NCI-H1048 (cell line): ENCODE measurements at places on chromosomes 7 and 10.

DNA sequence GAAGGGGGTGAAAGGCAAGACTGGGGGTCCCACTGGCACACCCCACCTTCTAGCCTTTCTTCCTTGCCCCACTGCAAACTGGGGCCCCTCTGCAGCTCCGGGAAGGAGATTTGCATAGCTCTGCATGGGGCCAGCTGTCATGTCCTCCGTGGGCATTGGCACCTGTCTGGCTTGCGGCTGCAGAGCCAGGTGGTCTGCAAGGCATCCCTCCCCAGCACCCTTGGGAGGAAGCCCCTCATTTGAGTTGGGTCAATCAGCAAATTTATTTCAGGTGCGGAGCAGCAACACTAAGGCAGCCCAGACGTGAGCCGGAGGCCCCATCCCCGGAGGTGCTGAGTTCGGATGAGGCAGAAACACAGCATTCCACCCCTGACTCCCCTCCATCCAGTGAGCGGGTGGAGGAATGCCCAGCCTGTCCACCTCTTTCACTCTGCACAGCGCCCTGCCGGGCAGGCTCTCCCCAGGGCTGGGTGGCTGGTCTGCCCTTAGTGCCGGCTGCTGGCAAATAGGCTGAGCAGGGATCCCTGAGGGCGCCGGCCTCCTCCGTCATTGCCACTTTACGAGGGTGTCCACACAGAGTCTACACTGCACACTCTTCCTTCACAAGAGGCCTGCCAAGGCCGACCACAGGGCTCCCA lies 143.2 kb downstream of the TCERG1L start:
- DNase-seq = no peak

GRCh38 chr10:69061305-69062161 lies 26.4 kb upstream of the SRGN start:
- no peak for DNase-seq

- no peak for DNase-seq
Measured at GRCh38 chr7:133513608-133514007, 260.7 kb downstream of the EXOC4 start.

DNA sequence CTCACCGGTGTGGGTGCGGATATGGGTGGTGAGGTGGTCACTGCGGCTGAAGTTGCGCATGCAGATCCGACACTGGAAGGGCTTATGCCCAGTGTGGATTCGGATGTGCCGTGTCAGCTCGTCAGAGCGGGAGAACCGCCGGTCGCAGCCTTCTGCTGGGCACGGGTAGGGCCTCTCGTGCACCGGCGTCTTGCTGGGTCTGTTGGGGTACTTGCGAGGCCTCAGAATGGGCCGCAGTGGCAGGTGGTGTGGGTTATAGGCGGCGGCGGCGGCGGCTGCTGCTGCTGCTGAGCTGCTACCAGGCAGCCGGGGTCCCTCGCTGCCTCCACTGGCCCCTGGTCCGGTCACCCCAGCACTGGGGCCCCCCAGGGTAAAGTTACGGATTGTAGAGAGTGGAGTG lies 2.7 kb downstream of the EGR2 start:
- DNase-seq = no peak

DNA sequence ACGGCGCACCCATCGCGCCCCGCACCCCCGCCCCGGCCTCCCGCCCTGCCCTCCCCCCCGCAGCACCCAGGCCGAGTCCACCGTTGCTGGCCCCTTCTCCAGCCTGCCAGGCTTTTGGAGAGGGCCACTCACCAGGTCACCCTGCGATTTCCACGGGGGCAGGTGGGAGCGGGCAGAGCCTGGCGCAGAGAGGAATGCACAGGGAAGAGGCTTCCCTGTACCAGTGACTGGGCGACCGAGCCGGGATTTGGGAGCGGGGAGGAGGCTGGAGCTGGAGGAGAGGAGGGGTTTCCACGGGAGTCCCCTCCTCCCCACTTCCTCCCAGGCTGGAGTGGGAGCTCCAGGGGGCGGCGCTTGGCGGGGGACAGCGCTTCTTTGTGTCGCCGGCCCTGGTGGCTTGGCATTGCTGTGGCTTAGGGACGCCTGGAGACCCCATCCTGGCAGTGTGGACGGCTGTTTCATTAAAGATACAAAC lies 19.3 kb downstream of the TCAF1 start:
- no peak for DNase-seq

GRCh38 chr10:34334908-34335307 lies 480.2 kb downstream of the PARD3 start:
- DNase-seq = no peak

- DNase-seq = no peak
Measured at GRCh38 chr10:77371848-77372799, 265.5 kb downstream of the KCNMA1 start.

DNA sequence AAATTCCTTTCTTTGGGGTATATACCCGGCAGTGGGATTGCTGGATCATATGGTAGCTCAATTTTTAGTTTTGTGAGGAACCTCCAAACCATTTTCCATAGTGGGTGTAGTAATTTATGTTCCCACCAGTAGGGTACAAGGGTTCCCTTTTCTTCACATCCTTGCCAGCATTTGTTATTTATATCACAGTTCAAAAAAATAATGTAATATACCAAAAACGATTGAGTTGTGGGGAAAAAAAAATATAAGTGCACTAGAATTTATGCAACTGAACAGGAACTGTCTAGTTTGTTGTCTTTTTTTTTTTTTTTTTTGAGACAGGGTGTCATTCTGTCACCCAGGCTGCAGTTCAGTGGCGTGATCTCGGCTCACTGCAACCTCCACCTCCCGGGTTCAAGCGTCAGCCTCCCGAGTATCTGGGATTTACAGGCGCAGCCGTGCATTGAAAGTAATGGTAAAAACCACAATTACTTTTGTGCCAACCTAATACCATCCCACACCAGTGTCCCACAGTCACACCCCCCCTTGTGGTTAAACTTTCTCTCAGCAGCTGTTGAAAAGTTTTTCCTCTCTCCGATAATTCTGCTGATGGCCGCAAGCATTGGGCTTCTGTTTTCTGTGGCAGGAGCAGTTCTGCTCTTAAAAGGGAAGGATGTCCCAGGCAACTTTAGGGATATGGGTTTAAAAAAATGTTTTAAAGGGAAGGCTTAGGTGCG lies 6.8 kb upstream of the LAT2 start:
- DNase-seq = no peak

DNA sequence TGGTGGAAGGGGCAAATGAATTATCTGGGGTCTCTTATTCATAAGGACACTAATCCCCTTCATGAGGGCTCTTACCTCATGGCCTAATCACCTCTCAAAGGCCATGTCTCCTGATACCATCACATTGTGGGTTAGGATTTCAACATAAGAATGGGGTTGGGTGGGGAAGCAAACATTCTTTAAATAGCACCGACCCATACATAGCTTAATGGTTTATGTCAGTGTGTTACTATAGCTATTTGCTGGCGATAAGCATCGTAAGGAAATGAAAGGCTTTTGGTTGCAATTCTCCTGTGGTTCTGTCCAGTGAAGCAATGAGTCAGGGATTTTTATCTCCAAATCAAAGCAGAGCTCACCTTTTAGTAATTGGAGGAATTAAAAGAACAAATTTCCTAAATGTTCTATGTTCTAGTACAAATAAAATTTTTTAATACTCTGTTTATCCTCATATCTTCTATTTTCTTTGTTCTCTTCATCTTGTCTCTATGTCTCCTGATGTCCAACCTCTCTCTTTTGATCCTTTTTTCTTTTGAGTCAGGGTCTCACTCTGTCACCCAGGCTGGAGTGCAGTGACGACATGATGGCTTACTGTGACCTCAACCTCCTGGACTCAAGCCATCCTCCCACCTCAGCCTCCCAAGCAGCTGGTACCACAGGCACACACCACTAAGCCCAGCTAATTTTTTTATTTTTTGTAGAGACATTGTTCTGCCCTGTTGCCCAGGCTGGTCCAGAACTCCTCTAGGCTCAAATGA lies 57.0 kb upstream of the GLCCI1 start:
- no peak for DNase-seq

DNA sequence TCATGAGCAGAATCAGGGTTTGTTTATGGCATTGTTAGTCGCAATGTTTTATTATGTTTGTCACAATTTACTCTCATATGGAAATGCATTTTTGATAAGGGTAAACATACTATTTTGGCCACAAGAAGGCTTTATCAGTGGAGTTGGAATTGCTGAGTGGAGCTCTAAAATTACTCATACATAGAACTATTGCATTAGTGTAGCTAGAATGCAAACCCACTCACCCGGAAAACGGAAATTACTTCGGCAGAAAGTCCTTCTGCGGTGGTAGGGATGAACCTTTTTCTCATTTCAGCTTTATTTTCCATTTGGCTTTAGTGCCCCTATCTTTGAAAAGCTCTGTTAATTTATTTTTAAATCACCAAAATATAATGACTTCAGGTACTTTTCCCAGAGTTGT lies 42.8 kb upstream of the NPY start:
- DNase-seq = no peak

DNA sequence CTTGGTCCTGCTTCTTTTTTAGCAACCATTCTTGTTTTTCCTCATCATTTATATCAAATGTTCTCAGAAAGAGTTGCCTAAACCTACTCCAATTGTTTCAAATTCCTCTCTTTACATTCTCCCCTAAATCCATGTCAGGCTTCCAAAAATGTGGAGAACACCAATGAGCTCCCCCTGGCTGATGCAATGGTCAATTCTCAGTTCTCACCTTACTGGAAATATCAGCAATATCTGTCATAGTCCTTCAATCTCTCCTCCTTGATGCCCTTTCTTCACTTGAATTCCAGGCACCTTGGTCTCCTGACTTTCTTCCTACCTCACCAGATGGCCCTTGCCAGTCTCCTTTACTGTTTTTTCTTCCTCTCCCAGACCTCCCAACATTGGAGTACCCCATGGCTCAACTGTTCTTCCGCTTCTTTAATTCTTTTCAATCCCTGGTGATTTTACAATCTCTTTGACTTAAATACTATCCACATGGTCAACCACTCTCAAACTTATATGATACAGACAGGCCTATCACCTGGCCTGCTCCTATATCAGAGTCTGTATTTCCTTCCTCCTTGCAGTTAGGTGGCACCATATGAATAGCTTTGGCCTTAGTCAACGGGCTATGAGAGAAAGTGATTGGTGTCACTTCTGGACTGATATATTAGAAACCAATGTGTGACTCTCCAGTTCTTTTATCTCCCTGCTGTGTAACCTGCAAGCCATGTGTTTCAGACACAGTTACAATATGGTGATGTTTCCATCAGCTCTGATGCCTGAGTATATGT lies 47.4 kb upstream of the CAV2 start:
- no peak for DNase-seq

DNA sequence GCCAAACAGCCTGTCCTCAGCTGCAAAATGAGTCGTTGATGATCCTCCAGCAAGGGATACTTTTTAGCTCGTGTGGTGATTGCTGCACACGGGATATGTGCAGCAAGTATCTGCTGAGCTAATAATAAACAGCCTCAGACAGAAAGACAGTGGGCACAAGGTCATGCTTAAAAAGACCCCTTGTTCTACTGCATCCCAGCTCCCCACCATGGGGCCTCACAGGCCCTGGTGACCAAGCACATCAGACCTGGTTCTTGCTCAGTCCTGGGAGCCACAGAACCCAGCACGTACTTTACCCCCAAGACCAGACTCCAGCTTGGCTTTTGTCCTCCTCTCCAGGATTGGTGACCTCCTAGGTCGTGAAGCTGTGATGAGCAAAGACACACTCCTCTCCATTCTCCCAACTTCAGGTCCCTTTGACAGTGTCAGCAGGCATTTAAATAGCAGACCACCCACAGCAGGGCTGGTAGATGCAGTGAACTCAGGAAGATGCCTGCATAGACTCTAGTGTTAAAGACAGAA lies 50.5 kb downstream of the EGFR start:
- DNase-seq = no peak

DNA sequence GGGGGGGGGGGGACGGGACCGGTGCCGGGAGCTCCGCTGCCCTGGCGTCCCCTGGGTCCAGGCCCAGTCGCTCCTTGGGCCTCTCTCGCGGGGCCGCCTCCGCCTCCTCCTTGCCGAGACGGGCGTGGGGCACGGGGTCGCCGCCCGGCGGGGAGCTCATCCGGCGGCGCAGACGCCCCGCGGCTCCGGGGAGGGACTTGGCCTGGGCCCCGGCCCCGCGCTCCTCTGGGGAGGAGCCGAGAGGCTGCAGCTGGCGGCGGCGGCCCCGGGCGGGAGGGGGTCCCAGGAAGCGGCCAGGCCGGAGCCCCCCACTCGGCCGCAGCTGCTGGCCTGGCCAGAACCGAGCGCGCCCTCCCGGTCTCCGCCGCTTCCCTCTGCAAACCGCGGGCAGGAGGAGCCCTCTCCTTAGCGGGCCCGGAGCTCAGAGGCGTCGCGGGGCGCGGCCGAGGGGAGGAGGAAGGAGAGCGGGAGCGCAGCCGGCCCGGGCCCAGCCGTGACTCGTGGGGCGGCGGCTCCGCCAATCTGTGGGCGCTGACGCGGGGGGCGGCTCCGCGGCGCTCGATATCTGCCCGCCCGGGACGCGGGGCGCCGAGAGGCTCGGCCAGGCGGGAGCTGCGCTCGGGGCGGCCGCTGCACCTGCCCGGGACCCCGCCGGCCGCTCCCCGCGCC lies at the start of gene FAM20C:
FAM20C (plus strand) TSS at position 591 of the 669 bp plus-strand sequence. CDS start 629 bp downstream, outside the sequence.
- peak; percentile 43 for DNase-seq

GRCh38 chr7:142876236-142876960 lies 9.1 kb downstream of the TRPV6 start:
- DNase-seq = no peak

GRCh38 chr10:66292456-66292855 lies 633.4 kb upstream of the LRRTM3 start:
- no peak for DNase-seq

DNA sequence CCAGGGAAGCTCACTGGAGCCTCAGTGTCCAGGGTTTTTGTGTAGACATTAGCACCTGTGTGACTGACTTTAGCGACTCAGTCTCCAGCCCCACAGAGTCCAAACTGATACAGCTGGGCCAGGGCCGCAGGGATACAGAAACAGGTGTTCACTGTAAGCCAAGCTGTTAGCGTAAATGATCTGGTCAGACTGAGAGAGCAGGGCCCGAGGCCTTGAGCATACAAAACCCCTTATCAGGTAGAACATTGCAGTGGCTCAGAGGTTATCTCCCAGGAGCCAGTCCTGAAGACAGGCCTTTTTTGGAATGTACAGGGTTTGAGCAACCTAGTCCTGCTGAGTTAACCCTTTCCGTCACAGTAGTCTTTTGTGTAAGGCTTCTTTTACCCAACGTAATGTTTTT lies 25.0 kb downstream of the LHPP start:
- DNase-seq = no peak

DNA sequence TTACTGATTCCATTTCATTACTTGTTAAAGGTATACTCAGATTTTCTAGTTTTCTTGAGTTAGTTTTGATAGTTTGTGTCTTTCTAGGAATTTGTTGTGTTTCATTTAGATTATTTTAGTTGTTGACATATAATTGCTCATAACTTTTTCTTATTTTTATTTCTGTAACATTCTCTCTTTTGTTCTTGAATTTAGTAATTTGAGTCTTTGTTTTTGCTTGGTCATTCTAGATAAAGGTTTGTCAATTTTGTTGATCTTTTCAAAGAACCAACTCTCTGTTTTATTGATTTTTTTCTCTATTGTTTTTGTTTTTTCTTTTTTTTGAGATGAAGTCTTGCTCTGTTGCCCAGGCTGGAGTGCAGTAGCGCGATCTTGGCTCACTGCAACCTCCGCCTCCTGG lies 7.2 kb downstream of the EXOC6 start:
- no peak for DNase-seq

DNA sequence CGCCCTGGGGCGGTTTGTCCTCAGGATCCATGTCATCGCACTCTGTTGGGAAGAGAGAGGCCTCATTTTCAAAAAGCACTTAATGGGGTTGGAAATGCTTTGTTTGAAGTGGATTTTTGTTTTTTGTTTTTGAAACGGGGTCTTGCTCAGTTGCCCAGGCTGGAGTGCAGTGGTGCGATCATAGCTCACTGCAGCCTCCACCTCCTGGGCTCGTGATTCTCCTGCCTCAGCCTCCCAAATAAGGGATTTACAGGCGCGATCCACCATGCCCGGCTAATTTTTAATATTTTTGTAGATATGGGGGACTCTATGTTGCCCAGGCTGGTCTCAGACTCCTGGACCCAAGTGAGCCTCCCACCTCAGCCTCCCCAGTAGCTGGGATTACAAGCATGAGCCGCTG lies 735 bp downstream of the FKBP6 start:
- DNase-seq = no peak
